ENCODE measurements at places on chromosomes 7 and 10.

- DNase-seq: no peak
Measured at GRCh38 chr7:95646350-95646749, 50.0 kb upstream of the PDK4 start.

- no peak for DNase-seq
Measured at GRCh38 chr10:79445977-79446757, 743 bp upstream of the ZCCHC24 start.

GRCh38 chr7:53638517-53638916, 603.1 kb downstream of the POM121L12 start:
- DNase-seq: no peak

DNA sequence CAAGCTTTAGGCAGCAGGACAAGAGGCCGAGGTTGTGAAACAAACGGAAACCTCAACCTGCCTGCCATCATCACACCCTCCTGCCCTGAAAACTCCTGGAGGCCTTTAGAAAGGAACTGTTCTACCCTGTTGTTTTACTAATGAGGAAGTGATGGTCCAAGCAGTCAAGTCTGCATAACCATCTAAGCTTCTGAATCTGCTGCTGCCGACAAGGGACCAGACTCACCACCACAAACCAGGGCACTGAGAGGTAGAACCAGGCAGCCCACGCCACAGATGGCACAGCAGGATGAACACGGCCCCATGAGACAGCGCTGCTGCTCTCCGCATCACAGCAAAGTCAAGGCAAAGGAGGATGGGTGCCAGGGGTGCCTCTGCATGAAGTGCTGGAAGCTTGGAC, 209.4 kb downstream of the CELF2 start:
- no peak for DNase-seq

- no peak for DNase-seq
Measured at GRCh38 chr10:23362069-23362830, 17.7 kb upstream of the C10orf67 start.

DNA sequence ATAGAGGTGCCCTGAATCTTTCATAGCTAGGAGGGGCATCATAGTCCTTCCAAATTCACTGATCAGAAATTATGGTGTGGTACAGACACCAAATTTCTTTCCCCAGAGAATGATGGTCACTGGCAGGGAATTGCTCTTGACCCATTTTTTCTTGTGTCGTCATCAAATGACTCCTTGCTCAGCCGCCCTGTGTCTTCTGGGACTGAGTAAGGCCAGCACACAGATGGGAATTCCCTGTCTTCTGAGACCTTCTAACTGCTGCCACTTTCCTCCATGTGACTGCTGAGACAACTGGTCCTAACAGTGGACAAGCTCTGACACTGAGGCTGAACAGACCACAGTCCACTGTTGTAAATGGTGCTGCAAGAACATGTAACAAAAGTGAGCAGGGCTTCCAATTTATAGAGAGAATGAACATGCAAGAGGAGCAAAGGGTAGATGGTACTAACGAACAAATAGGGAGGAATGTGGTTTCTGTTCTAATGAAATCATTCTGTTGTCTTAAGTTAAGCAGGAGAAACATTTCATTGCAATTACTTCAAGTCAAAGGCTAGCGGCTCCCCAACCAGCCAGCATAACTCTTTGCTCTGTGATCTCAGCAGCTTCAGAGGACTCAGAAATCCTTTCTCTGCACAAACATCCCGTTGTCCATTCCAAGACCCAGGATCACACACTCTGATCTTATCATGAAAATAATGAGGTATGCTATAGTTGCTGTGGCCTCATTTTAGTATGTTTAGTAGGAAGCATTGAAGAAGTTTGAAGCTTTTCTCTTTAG, 235.9 kb upstream of the PRSS1 start:
- DNase-seq: no peak
